Stimulated activated CD8-positive, alpha-beta memory T cell treated with anti-CD3 and anti-CD28 coated beads, Interleukin-4, amount 100 ng/mL, for 48 hours (primary cell): ENCODE measurements at places on chromosomes 11 and 22.

DNA sequence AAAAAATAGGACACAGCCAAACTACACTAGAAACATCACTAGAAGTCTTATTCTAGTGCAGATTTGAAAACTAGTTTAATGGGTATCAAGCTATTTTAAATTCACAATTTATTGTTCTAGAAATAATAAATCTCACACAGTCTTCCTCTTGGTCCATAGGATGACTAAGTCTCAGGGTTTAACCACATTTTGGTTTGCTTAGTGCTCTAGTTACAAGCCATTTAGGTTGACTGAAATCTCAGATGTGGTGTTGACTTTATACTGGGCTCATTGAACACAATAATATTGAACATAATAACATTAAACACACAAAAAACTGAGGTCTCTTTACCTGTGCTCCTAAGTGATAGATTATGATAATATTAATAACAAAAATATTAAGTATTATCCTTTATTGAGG, 760.3 kb upstream of the CCDC179 start:
- no peak for DNase-seq

DNA sequence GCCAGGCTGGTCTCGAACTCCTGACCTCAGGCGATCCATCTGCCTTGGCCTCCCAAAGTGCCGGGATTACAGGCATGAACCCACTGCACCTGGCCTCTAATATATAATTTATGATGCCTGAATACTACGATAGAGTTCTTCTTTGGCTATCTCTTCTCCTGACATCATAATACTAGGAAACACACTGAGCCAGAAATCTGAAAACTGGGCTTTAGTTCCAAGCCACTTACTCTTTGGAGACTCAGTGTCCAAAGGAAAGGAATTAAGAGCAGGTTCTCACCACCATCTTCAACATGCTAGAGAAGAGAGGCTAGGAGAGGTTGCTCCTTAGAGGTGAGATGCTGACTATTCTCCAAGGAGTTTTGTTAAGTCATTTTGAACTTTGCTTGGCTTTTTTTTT, 52.4 kb downstream of the UBASH3B start:
- DNase-seq: no peak

DNA sequence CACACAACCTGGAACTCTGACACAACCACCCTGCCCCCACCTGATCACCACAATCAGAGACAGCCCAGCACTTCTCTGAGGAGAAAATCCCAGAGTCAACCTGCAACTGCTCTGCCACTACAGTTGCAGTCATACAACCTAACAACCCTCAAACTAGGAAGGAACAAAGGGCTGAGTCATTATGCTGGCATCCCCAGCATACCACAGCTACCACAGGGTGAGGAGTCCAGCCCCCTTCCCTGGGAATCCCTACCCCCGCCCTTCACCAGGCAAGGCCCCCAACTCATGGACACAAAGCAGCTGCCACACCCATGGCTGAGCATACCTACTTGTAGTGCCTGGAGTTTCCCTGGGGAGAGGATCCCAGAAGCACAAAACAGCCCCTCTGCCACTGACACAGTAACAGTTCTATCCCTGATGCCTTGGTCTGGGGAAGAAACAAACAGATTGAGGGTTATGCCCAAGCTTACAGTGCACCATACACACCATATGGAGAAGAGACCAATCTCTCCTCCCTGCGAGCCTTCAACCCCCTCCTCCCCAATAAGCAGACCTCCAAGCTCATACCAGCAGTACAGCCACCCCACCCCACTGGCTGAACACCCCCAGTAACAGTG, 68.5 kb upstream of the C11orf58 start:
- no peak for DNase-seq

GRCh38 chr11:118406599-118407166, 5.3 kb downstream of the ATP5MG start:
- no peak for DNase-seq

DNA sequence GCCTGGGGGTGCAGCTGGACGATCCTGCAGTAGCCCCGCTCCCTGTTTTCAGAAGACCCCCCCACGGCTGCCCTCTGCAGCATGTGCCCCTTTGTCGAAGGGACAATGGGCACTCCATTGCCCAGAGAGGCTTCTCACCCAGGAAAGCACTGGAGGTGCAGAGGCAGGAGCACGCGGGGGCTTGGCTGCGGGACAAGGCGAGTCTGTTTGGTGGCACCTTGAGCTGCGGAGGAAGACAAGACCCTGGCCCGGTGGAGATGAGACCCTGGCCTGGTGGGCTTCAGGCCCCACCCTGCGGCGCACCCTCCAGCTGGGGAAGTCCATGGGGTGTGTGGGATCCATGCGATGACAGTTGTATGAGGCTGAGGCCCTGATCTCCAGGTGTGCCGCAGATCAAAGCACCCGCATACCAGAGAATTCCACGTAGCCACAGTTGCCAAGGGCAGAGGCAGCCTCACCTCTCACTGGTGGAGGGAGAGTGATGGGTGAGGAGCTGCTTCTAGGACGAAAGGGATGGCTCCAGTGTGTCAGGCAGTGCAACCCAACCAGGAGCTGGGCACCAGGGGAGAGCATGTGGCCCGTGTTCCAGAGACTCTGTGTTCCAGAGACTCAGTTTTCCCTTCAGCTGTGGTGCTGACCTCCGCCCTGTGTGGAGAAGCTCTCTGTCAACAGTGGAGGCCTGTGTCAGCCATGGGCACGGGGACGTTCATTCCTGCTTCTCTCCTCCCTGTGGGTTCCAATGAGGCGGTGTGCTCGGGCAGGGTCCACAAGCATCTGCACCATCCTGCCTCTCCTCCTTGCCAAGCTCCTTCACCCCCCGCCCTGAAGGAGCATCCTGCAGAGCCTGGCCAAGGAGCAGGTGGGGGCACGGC, 10.0 kb downstream of the TBX1 start:
- DNase-seq: no peak

- DNase-seq: no peak
Measured at GRCh38 chr22:45310977-45311531, 1.3 kb downstream of the FAM118A start.

DNA sequence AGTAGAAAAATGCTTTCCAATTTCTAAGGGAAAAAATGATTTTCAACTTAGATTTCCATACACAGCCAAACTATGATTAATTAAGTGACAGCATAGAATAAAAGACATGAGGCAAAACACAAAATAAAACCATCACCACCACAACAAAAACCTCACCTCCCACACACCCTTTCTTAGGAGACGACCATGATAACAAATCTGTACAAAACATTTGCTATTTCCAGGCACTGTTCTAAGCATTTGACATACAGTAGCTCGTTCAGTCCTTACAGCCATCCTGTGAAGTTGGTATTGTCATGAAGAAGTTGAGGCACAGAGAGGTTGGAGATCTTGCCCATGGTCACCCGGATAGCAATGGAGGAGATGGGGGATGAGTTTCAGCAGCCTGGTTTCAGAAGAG, 8.7 kb downstream of the SPI1 start:
- peak; percentile 49 for DNase-seq

DNA sequence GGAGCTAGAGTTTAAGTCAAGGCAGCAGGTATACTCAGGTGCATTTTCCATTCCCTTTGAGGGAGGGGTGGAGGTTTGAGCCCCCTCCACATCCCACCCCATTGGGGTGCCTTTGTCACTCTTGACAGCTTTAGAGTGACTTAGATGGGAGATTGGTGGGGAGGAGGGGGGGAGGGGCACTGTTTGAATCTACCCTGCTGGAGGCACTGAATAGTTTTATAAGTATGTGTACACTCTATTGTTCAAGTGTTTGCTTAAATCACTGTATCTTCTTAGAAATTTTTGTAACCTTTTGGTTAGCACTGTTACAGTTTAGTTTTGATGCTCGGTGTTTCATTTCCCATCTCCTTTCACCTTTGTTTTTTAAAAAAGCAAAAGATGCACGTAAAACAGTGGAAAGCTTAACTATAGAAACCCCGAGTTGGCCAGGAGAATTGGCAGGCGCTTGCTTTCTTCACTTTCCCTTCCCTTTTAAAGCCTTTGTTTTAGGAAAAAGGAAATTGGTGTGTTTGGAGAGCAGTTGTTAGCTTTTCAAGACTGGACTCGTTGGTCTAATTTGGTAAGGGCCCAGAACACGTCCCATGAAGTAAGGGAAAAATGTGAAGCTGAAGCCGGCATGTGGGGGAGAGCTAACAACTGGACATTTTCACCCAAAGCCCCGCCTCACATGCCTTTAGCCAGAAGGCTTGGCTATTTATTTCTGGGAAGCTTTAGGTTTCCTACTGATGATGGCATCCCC, 42.8 kb downstream of the TNRC6B start:
- DNase-seq: no peak

DNA sequence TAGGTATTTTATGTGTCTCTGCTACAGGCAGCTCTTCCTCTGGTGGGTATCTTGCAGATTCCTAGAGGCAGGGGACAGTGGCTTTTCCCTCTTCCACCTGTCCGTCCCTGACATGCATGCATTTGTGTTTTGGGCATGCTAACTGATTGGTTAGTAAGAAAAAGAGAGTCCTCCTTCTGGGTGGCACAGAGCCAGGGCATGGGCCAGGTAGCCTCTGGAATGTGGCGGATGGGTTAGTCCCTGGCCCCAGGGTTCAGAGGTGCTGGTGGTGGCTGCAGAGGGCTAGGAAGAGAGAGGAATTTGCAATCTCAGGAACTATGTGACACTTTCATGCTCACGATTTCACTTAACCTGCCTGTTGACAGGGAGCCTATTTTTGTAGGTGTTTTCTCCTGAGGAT, 5.8 kb upstream of the MS4A15 start:
- no peak for DNase-seq

DNA sequence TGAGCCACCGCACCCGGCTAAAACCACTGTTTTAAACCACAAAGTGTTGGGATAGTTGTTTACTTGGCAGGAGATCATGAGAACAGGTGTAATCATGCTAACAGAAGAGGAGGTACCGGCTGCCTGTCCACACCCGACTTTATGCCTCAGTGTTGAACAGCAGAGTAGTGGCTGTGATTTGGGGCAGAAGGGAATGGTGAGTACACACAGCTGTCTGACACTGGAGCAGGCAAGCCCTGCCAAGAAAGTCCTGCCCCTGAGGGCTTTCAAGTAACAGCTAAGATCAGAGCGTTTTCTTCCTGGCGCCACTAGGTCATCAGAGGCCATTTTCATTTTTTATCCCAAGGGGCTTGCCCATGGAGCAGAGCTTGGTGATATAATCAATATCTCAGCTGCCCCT, 8.1 kb downstream of the CDKN1C start:
- DNase-seq: no peak

DNA sequence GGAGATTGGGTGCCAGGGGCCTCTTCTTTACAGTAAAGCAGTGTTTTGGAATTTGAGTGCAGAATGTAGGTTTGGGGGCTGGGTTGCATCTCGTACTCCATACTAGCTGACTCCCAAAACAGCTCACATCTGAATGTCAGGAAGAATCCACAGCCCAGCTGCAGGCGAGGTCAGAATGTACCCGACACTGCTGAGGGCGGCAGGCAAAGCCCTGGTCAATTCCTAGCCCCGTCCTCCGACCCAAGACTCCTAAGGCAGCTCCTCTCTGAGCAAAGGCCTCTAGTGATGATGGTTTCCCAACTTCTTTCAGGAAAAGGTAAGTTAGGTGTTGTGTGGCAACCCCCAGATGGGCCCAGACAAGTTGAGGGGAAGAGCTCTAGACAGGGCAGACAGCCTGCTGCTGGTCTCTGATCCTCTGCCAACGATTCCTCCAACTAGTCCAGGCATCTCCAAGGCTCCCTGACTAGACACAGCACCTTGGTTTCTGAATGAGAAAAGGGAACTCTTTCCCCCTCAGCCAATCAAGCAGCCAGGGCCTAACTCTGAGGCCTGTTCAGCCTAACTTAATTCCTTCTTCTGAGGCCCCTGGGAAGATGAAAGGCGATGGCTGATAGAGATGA, 8.6 kb downstream of the LARGE2 start:
- no peak for DNase-seq

DNA sequence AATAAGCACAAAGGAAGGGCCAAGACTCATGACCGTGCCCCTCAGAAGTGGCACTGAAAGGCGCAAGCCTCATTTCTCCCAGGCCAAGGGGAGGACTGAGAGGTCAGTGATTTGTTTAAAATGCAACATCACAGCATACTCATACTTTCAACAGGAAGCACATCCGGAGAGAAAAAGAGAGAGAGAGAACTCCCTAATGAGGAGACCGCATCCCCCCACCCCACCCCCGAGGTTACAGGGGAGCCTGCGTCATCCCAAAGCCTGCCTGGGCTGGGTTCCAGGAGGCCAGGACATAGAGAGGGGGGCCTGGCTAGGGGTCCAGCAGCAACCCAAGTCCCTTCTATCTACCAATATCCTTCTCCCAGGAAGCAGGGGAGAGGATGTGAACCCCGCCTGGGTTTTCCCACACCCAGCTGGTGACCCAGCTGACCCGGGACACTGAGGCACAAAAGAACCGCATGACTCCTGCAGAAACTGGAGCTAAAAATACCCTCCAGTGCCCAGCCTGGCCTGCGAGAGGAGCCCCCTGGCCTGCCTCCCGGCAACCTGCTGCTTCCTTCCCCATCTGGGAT, 3.8 kb downstream of the CSNK1E start:
- no peak for DNase-seq

DNA sequence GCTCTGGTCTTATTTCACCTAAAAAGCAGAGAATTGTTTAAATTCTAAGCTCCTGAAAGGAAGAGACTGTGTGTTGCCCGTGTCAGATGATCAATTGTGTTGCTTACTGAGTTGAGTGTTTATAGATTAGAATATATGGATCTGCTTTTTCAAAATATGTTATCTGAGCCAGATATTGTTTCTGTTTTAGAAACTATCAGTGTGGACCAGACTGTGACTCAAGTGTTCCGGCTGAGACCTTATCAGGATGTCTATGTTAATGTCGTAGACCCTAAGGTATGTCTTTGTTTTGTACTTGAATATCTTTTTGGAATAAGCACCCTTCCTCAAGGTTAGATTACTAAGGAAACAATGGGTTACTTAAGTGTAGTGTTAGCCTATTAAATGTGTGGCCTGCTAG, 11.0 kb downstream of the DEPDC5 start:
- DNase-seq: no peak

DNA sequence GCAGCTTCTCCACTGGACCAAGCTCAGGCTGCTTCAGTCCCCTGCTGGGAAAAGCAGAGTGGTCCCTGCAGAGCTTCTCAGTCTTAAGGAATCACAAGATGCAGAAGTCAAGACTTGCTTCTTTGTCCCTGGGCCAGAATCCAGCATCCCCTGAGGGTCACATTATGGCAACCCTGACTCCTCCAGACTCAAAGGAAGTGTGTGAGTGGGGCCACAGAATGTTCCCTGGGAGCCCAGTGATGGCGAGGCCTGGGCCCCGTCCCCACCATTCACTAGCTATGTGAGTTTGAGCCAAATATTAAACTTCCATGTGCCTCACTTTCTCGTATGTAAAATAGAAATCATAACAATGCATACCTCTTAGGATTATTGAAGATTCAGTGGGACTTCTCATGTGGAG, 122.2 kb upstream of the NCAM1 start:
- no peak for DNase-seq

GRCh38 chr22:22507743-22508273, 734 bp downstream of the ZNF280B start:
- no peak for DNase-seq
